ENCODE measurements at places on chromosomes 6 and 20. TPM values are rescaled to one million over a fixed set of nuclear protein-coding genes. Genes with fewer than 3 reads are reported as not detected.
A peak's percentile ranks its signal among the peaks of the same experiment; 100 is the strongest.

DNA sequence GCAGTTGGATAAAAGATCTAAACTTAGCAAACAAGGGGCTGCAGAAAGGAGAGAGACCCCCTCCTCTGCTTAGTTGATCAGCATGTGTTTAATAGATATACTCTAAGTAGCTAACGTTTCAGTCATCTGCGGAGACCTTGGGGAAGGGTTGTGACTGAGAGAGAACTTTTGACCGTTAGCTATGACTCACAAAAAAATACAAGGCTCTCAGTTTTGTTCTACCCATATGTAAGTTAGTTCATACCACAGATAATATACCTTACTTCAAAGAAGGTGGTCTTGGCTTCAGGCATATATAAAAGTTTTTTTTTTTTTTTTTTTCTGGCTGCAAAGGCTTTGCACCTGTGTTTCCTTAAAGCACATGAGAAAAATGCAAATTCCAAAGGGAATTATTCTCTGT, 258.9 kb downstream of the GJA1 start:
- DNase-seq, result no peak

DNA sequence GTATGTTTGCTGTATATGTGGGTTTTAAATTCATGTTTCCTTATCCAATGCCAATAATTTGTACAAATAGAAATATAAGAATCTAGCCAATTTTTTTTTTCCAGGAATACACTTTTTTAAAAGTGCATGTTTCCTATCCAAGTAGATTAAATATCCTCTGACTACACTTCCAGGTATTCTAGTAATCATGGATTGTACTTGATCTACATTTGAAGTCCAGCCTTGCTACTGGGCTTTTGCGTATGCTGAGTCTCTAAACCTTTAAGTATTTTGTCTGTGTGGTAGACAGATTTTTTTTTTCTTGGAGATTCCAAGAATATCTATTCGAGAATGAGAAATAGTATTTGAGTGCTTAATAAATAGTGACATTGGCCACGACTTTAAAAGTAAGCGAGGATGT, 188.3 kb downstream of the SASH1 start:
- DNase-seq, result no peak

GRCh38 chr6:35304299-35304698, 6.7 kb downstream of the DEF6 start:
- no peak for DNase-seq

The GSTA2 gene
- not detected for total RNA-seq

The EEF1A1 gene
- 8,197 TPM for total RNA-seq

DNA sequence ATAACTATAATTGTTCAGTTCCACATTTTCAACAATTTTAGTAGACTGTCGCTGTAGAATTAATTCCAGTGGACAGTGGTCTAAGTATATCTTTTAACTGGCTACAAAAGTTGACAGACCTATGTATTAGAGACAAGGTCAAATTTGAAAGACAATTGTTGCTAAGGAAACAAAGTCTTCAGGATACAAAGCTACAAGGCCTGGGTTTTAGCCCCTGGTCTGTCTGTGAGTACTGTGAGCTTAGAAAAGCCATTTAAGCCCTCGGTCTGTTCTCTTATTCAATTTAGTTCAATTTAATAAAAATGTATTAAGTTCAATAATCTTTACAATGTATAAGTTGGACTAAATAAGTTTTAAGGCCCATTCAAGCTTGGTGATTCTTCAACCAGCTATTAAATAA, 352.5 kb downstream of the HDGFL1 start:
- no peak for DNase-seq

The DDX43 gene
- total RNA-seq, result 0.71 TPM

DNA sequence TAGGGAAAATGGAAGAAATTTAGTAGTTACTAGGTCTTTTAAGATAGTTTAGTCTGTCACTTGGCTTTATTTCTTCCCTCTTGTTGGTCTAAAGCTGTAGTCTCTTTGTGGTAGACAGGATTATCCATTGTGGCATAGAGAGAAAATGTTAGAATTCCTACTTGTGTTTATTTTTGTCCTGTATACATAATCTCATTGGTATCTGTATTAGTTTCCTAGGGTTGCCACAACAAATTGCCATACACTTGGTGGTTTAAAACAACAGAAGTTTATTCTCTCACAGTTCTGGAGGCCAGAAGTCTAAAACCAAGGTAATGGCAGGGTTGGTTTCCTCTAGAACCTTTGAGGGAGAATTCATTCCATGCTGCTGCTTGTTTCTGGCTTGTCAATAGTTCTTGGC, 119.4 kb downstream of the ZFAND3 start:
- no peak for DNase-seq

DNA sequence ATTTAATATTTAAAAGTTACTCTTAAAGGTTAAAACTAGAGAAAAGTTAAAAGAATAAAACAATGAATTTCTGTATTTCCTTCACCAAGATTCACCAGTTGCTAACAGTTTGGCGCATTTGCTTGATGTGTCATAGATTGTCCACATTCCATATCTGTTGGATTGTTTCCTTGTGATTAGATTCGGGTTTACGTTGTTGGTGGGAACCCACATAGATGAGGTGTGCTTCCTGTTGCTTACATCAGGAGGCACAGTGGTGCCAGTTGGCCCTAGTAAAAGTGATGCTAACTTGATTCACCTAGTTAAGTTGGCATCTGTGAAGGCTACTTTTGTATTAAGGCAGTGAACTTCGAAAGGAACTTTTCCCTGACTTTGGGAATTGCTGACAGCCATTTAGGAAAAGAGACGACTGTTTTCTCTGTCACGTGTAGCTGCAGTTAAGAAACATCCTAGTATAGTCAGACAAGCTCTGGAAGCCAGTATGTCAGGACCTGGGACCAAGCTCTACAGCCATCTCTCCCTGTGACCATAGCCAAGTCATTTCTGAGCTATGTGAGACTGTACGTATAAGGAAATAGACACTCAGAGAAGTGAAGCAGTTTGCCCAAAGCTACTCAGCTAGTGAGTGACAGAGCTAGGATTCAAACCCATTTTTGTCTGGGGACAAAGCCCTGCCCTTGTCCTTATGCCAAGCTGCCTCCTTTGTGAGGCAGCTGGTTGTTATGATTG, 49.0 kb downstream of the PPARD start:
- peak; percentile 10 for DNase-seq
